ENCODE measurements at places on chromosomes 11 and 22. TPM values are rescaled to one million over a fixed set of nuclear protein-coding genes. Genes with fewer than 3 reads are reported as not detected.

DNA sequence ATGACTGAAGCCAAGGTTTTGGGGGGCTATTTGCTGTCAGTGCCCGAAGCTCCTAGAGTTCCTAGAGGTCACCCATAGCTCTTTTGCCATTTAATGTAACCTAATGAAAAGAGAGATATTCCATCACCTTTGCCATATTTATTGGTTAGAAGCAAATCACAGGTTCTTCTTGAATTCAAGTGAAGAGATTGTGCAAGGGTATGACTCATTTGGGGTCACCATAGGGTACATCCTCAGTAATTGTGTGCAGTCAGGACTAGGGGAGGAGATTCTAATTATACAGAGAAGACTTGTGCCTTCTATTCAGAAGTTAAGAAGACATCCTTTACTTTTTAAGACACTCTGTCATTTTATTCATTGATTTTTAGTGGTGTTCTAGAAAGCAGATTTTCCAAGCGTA lies 6.9 kb upstream of the PRAME start:
- DNase-seq = no peak

GRCh38 chr11:82945682-82946081 lies 44.1 kb downstream of the DDIAS start:
- DNase-seq = no peak

DNA sequence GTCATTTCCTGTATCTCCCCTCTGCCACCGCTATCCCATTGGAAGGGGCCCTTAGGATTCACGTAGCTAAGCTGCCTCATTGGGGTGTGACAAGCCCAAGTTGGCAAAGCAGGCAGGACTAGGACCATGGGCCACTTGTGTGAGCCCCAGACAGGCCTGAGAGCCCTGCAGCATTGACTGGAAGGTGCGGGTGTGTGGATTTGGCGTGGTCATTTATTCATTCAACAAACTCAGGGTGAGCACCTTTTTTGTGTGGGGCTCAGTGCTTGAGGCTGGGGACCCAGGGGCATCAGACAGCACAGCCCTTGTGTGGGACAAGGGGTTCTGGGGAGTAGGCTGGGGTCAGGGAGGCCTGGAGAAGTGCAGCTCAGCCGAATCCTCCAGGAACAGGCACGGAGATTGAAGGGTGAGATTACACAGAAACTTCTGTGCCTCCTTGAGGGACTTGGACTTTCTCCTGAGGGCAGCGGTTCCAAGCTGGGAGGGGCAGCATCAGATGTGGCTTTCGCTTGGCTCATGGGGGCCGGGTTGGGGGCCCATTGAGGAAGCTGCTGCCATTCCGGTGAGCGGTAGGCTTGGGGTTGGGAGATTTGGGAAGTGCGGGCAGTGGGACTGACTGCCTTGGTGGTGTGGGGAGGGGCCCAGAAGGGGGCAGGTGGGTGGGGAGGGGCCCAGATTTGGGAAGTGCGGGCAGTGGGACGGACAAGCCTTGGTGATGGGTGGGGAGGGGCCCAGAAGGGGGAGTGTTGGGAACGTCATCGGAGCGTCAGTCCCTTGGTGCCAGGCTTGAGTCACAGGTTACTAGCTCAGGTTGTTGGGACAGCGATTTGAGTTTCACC lies 11.9 kb downstream of the MGAT3 start:
- no peak for DNase-seq

The SLC22A6 gene
- polyA plus RNA-seq = 19.7 TPM

DNA sequence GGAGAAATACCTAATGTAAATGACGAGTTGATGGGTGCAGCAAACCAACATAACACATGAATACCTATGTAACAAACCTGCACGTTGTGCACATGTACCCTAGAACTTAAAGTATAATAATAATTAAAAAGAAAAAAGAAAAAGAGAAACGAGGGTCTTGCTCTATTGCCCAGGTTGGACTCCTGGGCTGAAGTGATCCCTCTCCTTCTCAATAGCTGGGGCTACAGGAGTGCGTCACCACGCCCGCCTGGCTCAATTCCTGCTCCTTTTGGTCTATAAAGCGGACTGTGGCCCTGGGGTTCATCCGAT lies 521 bp upstream of the PTS start:
- DNase-seq = no peak

DNA sequence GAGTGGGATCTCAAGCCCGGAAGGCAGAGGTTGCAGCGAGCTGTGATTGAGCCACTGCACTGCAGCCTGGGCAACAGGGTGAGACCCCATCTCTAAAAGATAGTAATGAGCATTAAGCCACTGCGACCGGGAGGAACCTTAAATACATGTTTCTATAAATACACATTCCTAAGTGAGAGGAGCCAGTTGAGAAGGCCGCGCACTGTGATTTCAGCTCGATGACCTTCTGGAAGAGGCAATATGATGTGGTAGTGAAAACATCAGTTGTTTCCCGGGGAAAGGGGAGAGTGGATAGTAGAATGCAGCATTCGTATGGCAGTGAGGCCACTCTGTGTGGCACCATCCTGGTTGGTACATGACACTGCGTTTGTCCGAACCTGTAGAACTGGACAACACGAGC lies 18.0 kb downstream of the PTDSS2 start:
- DNase-seq = no peak

DNA sequence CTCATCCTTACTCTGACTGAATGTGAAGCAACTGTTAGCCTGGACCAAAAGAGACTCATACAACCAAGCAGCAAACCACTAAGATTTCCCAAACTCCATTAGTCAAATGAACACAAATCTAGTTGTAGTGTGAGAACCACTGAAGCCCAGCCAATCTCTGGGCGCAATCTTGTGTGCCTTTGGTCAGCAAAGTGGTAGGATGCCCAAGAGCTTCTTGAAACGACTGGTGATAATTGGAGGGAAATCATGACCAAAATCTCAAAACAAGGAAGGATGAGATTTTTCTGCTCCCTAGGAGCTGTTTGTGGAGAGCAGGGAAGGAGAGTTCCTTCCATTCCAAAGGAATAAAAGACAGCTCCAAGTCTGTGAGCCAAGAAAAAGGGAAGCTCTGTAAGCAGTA lies 24.0 kb downstream of the F2 start:
- DNase-seq = no peak

- no peak for DNase-seq
These were observed 35.9 kb upstream of the TREH start for GRCh38 chr11:118715245-118715831.

DNA sequence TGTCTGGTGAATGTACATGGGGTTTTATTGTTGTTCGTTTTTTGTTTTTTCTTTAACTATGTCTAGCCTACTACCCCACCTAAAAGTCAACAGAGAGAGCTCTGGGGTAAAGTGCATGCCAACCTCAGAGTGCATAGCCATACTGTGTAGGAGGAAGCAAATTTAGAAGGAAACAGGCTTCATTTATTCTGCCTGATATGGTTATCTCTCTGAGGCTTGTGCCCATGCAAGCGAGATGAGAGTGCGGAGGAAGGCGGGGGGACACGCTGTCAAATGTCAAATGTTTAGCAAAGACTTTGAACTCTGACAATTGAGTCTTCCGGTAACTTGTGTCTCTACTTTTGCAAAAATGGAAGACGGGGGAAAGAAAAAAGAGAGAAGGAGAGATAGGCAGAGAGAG lies 295.5 kb downstream of the ETS1 start:
- no peak for DNase-seq

The RPS6KB2 gene
- polyA plus RNA-seq = 41.2 TPM

The APOA5 gene
- not detected for polyA plus RNA-seq

DNA sequence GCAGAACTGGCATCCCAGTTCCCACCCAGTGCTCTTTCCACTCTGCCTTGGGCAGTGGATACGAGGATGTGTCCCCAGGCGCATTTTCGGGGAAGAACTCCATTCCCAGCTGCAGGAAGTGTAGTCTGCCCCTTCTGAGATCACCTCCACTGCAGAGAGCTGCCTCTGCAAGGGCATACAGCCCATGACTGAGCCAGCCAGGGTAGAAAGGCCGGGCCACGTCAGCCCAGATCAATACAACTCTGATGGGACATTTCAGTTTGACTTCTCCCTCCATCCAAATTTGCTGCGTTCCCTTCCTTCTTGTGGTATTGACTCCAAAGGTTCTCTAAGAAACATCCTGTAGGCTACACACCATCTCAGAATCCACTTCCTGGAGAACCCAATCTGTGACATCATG lies 19.7 kb downstream of the MOGAT2 start:
- no peak for DNase-seq

The GLYATL1B gene
- polyA plus RNA-seq = not detected

DNA sequence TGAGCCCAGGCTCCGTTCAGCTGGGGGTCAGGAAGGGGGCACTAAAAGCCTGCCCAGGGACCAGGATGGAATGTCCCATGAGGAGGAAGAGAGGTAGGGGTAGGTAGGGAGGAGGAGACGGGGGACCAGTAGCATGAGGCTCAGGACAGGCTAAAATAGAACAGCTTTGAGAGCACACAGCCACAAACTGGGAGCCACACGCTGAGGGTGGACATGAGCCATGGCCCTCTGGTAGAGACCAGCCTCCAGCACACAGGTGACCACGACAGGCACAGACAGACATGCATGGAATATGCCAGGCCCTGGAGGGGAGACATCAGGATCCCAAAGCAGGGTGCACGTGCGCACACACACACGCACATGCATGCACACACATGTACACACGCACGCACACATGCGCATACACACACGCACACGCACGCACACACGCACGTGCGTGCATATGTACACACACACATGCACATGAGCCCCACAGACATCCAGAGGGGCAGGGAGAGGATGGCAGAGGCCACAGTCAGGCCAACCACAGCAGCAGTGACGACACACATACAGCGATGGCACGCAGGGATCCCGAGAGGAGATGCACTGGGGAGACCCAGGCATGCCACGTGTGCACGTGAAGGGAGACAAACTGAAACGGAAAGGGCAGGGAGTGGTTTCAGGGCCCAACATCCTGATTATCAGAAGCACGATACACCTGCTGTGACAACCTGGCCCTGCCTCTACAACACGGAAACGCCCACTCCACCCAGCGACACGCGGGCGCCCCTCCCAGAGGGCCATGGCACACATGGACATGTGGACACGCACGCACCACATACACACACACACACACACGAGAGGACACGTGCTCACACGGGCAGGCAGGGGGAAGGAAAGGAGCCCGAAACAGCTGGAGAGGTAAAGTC lies 25.7 kb downstream of the LRRC10B start:
- DNase-seq = no peak

- DNase-seq = no peak
These were observed 526 bp upstream of the PNPLA5 start for GRCh38 chr22:43892183-43892894.

The XRRA1 gene
- 6.2 TPM for polyA plus RNA-seq

The EPS8L2 gene
- polyA plus RNA-seq = 129 TPM

The CBY1 gene
- 56.5 TPM for polyA plus RNA-seq

- DNase-seq = no peak
These were observed 103.9 kb downstream of the SEZ6L start for GRCh38 chr22:26273011-26273675.

DNA sequence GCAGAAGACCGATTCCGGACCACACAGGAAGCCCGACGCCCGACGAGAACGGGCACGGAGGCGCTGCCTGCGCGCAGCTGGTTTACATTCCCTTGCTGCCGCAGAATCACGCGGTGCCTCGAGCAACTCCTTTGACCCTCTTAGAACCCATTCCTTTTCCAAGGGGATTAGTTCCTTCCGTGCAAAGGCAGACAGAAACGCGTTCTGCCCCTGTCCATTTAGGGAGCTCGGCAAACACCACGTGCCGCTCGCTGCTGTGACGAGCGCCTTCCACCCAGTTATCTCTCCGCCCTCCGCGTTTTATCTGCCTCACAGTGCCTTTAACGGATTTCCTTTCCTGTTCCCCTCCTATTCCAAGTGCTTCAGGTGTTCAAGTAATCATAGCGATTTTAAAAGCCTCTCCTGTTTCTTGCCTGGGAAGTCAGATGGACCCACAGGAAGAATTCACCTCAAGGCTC lies 24.1 kb upstream of the MICAL3 start:
- DNase-seq = no peak

- no peak for DNase-seq
These were observed 15.6 kb upstream of the DENND5A start for GRCh38 chr11:9280655-9281301.

GRCh38 chr11:64032050-64032449 lies 3.7 kb upstream of the FLRT1 start:
- no peak for DNase-seq

The CHADL gene
- 4.3 TPM for polyA plus RNA-seq

GRCh38 chr11:6061475-6061874 lies 30.9 kb upstream of the OR56A1 start:
- DNase-seq = no peak

DNA sequence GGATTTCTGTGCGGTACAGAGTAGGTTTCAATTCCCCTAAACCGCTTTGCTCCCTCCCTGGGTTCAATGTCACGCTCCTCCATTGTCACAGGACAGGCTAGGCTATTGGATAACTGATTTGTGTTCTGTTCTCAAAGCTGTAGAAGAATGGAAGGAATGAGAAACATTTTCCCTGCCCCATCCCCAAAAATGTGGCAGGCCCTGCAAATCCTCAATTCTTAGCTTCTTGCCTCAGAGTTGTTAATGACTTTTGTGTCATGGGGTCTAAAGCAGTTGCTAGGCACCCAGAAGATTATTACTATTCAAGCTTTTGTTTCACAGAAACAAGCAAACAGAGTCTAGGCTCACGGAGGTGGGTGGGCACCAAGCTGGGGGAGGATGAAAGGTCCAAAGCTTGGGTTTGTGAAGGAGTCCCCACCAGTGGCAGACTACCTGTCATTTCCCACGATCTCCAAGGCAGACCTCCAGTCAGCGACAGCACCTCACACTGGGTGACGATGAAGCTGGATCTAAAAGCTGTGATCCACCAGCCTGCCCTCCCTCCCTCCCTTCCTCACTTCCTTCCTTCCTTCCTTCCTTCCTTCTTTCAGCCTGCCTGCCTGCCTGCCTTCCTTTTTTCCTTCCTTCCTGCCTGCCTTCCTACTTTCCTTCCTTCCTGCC lies 1080.2 kb downstream of the OPCML start:
- no peak for DNase-seq

The NKAPD1 gene
- polyA plus RNA-seq = 50.2 TPM

DNA sequence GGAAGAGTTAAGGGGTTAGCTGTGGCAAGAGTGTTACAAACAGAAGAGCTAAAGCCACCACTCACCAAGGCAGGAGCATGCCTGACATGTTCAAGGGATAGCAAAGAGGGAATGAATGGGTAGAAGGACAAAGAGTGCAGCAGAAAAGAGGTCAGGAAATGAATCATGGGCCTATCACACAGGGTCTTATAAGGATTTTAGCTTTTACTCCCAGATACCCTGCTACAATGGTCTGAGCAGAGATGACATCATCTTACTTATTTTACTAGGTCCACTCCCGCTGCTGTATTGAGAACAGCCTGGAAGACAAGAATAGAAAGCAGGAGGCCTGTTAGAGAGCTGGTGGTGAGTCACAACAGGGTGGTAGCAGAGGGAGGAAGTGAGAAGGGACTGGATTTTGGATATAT lies 9.8 kb downstream of the TRAF6 start:
- DNase-seq = no peak

GRCh38 chr11:77656362-77656761 lies 18.8 kb upstream of the CLNS1A start:
- DNase-seq = no peak

The TRPC6 gene
- polyA plus RNA-seq = 10.7 TPM

The INS gene
- polyA plus RNA-seq = not detected

DNA sequence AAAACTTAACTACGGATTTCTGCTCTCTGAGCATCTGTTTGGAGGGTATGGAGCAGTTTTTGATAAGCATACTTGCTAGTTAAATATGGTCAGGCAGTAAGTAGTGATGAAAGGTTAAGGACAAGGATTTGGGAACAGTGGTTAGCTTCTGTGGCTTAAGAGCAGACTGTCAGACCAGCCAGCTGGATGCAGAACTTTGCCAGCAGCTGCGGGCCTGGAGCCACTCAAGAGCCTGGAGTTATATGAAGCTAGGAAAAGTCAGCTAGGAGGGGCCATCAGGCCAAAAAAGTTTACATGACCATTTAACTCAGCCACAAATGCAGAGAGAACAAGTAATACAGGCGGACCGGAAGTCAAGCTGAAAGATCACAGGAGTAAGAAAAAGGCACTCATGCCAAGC lies 1817.7 kb downstream of the LRRC4C start:
- DNase-seq = no peak

The HEPHL1 gene
- 0.20 TPM for polyA plus RNA-seq

Data from renal cortex interstitium (tissue), 15 donors.